Endothelial cell of umbilical vein (primary cell): ENCODE measurements at places on chromosomes 2 and 18.

GRCh38 chr2:37453027-37453426 is 108.6 kb downstream of the QPCT start:
- DNase-seq, result peak; percentile 28

DNA sequence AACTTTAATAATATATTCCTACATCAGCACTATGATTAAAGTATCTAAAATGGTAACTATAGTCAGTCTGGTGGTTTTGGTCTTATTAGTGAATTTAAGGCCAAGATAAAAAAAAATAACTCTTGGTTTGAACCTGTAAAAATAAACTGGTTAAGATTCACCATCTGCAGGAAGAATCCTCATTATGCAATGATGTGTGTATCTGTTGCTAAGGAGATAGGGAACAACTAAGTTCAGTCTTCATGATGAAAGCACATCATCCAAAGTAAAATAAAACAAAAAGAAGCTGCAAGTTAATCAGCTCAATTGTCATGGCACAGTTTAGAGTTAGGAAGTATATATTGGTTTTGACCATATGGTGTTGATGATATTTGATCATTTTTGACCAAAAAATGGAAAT is 466.0 kb downstream of the NYAP2 start:
- DNase-seq, result no peak

GRCh38 chr2:221477714-221478484 is 94.2 kb downstream of the EPHA4 start:
- DNase-seq, result peak; percentile 10

- DNase-seq, result no peak
Observed at GRCh38 chr2:235232449-235233433, 261.1 kb upstream of the AGAP1 start.

DNA sequence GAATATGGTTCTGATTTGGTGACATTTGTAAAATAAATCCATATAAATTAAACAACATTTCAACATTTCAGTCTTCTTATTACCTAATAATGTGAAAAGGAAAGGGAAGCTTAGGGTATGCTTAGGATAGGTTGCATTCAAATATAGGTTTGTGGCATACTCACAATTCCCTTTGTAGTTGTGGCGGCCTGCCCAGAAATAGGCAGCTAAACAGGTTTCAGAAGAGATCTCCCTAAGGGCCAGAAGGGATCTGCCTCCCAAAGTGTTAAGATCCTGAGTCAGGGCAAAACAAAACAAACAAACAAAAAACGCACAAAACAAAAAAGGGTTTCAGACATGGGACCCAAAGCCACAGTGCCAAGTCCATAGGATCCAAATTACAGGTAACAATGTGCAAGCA is 41.4 kb upstream of the TCF7L1 start:
- no peak for DNase-seq

GRCh38 chr2:103805746-103806145 is 1043.9 kb downstream of the TMEM182 start:
- no peak for DNase-seq

DNA sequence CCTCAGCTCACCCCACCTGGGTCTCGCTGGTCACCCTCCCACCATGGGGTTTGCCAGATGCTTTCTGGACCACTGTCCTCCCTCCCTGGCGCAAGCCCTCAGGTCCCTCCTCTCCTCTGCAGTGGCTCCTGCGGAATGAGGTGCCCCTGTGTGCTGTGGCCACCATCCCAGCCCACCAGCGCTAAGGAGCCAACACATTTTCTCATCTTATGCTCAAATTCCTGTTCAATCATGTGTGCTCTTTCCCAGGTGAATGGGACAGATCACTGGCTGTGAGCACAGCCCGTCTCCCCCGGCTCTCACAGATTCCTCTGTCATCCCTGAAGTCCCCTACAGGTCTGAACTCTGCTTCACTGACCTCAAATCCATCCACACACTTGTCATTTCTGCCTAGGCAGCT is 15.2 kb upstream of the CCDC74B start:
- no peak for DNase-seq

DNA sequence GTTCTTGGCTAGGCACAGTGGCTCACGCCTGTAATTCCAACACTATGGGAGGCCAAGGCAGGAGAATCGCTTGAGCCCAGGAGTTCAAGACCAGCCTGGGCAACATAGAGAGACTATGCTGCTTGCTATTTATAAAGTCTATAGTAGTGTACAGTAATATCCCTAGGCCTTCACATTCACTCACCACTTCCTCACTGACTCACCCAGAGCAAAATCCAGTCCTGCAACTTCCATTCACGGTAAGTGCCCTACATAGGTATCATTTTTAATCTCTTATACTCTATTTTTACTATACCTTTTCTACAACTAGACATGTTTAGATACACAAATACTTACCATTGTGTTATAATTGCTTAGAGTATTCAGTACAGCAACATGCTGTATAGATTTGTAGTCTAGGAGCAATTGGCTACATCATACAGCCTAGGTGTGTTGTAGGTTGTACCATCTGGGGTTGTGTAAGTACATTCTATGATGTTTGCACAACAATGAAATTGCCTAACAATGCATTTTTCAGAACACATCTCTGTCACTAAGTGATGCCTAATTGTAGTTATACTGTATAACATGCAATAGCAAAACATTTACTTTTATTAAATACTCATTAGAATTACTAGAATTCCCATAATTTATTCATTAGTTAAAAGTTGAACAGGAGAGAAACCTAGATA is 8.8 kb downstream of the DHX57 start:
- DNase-seq, result no peak

- no peak for DNase-seq
Observed at GRCh38 chr18:69943021-69943420, 4.7 kb downstream of the CD226 start.

- no peak for DNase-seq
Observed at GRCh38 chr2:179857236-179857635, 4.2 kb downstream of the ZNF385B start.

- DNase-seq, result no peak
Observed at GRCh38 chr2:225030203-225030602, 12.1 kb downstream of the DOCK10 start.

DNA sequence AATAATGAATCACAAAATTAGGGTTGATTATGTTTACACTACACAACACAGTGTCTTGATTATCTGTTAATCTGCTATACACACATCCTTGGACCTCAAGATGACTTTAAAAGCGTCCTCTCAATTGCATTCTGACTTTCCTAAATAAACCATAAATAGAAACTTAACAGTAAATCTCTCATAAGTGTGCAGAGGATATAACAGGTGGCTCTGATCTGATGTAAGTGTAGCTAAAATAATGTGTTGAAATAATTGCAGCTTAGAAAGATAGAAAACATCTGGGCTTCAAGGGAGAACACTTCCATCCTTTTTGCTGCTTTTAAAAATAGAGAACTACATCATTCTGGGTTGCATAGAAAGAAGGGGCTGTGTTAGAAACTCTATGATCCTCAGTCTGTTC is 78.4 kb upstream of the EFEMP1 start:
- no peak for DNase-seq

DNA sequence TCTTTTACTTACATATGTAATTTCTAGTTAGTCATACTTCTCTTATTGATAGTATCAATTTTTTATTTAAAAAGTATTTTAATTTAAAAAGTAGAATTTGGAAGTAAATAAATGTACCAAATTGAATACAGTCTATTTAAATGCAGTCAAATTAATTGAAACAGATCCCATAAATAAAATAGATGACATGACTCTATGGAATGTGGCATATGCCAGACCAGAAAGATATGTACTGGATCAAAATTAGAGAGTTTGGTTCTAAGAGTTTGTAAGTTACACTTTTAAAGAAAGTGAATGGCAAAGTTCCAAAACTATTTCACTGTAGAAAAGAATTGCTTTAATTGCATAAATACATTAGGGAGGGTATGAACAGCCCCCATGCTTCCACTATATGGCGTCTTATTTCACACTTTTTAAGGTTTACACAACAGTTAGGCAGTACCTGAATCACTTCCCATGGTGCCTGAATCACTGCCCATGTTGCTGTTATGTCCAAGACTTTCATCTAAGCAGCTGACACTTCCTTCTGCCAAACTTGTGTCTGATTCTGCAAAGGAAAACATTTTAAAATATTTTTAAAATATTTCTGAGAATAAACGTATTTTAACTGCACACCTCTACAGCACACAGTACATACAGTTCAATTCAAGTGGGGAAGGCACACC is 25.2 kb downstream of the IFIH1 start:
- DNase-seq, result peak; percentile 5

- no peak for DNase-seq
Observed at GRCh38 chr18:63356272-63356896, 10.6 kb downstream of the KDSR start.

GRCh38 chr18:43830947-43831346 is 553.7 kb upstream of the SYT4 start:
- DNase-seq, result no peak

DNA sequence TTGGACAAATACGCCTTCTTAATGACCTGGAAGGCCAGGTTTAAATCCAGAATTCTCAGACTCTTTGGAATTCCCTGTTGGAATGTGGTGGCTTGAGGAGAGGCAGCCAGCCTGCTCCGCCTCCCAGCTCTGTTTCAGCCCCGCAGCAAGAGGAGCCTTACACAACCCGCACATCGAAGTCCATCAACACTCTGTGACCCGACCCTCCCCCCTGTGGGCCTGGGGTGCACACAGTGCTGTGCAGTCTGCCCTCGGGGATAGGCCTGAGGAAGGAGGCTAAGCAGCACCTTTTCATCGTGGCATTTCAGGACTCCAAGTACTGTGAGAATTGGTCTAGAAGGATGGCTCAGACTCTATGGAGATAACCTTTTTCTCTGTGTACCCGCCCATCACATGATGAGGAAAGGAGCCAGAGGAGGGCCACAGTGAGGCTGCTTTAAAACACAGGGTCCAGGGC is 73.7 kb downstream of the GREB1L start:
- DNase-seq, result no peak

DNA sequence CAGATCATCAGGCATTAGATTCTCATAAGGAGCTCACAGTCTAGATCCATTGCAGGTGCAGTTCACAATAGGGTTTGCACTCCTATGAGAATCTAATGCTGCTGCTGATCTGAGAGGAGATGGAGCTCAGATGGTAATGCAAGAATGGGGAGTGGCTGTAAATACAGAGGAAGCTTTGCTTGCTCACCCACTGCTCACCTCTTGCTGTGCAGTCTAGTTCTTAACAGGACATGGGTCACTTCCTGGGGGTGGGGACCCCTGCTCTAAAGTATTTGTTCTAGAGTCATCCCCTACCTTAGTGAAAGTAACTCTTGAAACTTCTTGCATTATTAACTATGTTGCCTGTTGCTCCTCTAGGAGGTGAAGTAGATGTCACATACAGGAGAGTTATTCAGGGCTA is 171.3 kb upstream of the PARD3B start:
- no peak for DNase-seq

DNA sequence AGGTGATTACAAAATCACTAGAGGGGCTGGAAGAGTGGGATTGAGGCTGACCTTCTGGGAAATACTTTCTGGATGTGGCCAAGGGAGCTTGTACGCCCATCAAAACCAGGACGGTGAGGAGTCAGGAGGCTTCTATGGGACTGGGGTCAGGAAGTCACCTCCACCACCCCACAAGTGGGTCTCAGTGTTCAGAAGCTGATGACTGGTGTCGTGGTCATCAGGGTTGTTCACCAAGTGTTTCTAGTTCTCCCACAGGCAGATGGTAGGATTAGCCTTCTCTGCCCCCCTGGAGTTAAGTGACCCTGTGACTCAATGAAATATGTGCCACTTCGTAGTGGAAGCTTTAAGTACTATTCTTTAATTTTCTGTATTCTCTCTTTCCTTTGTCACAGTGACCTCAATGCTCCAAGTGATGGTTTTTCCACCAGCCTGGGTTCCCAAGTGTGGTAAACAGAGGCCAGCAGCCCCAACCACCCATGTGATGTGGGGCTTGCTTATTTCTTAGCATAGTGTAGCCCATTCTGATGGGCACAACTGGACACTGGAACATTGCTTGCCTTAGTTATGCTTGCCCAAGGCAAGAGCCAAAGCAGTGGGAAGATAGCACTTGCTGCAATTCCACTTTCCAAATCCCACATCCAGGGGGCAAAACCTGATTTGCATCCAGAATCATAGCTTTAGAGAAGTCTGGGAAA is 258.8 kb downstream of the CYP26B1 start:
- no peak for DNase-seq

- DNase-seq, result no peak
Observed at GRCh38 chr2:128801576-128801975, 482.9 kb upstream of the HS6ST1 start.

- DNase-seq, result no peak
Observed at GRCh38 chr2:178108176-178108575, 4.1 kb upstream of the RBM45 start.

DNA sequence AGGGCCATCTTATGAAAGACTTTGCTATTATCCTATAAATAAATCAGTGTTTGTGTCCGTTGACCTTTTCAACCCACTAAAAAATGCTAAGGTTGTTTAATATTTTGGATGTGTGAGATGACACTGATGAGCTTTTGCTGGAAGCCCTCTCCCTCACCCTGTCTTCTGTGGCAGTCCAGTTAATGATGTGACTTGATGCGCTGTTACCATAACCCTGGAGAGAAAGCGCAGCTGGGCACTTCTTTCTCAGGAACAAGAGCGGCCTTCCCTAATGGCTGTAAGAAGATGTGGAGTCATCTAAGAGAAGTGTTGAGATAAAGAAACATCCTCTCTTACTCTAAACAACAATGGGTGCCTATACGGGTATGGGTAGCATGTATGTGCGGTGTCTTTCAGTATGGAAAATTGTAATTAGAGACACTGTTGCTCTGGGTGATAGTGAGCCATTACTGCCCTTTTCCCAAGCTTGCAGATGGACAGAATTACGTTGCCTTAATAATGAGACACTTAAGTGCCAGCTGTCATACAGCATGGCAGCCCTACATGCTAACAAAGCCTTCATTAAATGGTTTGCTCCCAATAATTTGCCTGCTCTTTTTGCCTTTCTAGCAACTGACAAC is 165.6 kb upstream of the NABP1 start:
- no peak for DNase-seq

DNA sequence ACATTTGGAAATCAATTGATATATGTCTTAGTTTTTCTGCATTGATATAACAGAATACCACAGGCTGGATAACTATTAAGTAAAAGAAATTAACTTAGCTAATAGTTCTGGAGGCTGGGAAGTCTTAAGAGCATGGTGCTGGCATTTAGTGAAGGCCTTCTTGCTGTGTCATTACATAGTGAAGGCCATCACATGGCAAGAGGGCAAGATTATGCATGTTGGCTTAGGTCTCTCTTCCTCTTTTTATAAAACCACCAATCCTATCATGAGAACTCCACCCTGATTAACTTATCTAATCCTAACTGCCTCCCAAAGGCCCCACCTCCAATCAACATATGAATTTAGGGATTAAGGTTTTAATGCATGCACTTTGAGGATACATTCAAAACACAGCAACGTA is 225.5 kb upstream of the VRK2 start:
- no peak for DNase-seq

- DNase-seq, result no peak
Observed at GRCh38 chr18:76584414-76585310, 89.6 kb upstream of the ZNF516 start.

- no peak for DNase-seq
Observed at GRCh38 chr18:76442413-76443171, 52.5 kb downstream of the ZNF516 start.

- DNase-seq, result no peak
Observed at GRCh38 chr2:107932979-107933378, 53.3 kb upstream of the SLC5A7 start.
